Naive thymus-derived CD8-positive, alpha-beta T cell (primary cell): ENCODE measurements at places on chromosomes 2 and 18.

DNA sequence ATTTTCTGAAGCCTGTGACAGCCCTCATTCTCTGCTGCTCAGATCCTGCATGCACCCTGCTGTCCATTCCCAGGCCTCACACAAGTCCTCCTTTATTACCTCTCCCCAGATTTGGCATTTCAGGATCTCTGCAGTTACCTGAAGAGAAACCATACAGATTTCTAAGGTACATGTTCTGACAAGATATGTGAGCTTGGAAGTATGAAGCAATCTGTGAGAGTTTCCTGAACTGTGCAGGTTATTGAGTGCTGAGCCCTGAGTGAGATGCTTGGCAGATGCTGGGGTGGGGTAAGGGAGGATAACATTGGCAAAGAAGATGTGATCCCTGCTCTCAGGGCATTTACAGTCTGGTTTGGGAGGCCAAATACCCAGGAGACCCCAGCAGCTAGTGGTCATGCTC, 122.1 kb upstream of the STPG4 start:
- DNase-seq, result no peak

- DNase-seq, result no peak
Observed at GRCh38 chr2:180328795-180329422, 321.8 kb upstream of the CWC22 start.

DNA sequence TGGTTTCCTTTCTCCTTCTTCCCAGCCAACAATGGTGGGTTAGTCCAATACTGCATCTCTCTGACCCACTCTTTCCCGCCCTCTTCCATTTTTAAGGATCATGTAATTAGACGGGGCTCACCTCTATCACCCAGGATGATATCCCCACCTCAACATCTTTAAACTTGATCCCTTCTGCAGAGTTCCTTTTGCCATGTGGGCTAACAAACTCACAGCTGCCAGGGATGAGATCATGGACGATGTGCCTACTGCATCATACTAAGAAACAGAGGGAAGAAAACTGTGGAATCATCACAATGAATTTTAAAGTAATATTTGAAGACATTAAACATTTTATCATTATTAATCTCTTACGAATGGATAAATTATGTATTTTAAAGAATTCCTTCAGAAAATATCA, 183.5 kb downstream of the RDH14 start:
- no peak for DNase-seq

- DNase-seq, result no peak
Observed at GRCh38 chr18:3147935-3148554, 71.7 kb downstream of the MYOM1 start.

DNA sequence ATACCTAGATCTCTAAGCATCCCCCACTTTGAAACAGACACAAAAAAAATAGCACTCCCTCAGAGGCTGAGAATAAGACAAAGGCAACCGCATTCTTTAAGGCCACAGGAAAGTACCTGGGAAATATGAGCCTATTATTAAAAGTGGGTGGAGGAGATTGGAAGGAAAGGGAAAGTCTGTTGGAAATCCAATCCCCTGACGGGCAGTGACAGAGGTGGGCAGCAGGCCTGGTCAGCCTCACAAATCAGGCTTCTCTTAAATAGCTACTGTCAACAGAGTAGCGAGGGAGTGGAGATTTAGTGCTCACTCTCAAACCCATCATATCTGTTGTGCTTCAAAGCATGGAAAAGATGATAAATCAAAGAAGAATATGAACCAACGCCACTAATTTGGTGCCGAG, 324.4 kb downstream of the ALK start:
- DNase-seq, result no peak

DNA sequence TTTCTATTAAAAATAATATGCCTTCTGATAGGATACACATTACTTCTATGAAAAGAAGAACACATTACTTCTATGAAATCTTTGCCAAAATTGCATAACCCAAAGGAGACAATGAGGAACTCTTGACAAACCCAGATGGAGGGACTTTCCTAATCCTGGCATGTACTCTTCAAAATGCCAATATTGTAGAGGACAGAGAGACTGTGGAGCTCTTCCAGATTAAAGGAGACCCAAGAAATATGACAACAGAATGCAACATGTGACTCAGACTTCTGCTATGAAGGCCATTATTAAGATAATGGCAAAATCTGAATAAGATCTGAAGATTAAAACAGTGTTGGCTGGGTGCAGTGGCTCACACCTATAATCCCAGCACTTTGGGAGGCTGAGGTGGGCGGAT, 22.2 kb downstream of the SOWAHC start:
- no peak for DNase-seq

- no peak for DNase-seq
Observed at GRCh38 chr2:46051085-46051484, 246.1 kb upstream of the EPAS1 start.

GRCh38 chr2:114940785-114941458, 498.5 kb downstream of the DPP10 start:
- DNase-seq, result no peak

GRCh38 chr18:12399231-12399630, 8.5 kb upstream of the PRELID3A start:
- DNase-seq, result no peak

GRCh38 chr2:76027761-76028160, 317.0 kb upstream of the GCFC2 start:
- DNase-seq, result no peak

GRCh38 chr2:215283221-215283620, 28.6 kb upstream of the ATIC start:
- DNase-seq, result no peak

DNA sequence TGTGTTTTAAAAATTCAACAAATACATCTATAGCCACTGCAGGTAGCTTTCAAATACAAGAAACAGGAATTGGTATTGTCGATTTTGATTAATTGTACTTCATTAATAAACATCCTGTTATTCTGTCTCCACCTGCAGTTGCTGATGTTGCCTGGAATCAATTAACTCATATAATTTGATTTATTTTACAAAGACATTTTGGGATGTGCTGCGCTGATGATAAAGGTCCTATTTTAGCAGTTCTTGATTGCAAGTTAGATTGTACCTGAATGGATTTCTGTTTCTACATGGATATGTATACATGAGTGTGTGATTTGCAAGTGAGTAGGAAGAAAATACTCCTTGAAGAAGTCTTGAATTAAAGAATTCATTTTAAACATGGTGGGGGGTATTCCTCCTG, 605.3 kb downstream of the ARHGAP15 start:
- no peak for DNase-seq

DNA sequence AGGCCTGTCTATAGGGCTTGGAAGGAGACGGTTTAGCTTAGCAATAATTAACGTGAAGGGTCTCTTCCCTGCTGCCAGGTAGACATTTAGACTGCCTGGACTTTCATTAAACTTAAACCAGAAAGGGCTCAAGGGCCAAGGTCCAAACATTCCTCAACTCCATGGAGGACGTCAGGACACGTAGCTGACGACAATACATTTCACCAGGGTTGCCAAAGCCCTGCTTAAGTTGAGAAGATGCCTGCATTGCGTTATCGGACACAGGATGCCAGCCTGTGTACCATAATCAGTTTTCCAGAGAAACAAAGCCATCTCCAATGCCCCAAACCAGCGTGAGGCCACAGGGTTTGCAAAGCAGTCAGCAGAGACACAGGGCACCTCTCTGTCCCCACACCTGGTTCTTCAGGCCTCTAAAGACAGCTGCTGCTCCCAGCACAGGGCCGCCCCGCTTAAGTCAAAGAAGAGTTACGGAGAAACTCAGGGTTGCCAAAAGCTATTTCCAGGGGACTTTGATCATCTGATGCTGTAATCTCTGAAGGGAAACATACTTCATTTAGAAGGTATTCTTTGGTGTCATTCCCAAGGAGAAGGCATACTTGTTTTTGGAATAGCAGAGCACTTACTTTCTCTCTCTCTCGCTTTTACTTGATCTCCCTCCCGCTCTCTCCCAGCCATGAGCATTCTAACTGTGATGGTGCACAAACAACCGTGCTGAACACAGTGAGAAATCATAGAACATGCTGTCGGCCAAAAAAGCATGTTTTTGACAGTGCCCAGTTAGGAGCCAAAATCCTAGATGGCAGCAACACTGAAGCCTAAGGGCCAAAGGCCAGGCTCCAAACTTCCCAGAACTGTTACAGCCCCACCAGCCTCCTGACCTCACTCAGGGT, 46.0 kb downstream of the TTC32 start:
- no peak for DNase-seq

- DNase-seq, result no peak
Observed at GRCh38 chr2:191303140-191304005, 58.2 kb downstream of the MYO1B start.

- no peak for DNase-seq
Observed at GRCh38 chr2:99607454-99607853, 117.6 kb upstream of the REV1 start.

DNA sequence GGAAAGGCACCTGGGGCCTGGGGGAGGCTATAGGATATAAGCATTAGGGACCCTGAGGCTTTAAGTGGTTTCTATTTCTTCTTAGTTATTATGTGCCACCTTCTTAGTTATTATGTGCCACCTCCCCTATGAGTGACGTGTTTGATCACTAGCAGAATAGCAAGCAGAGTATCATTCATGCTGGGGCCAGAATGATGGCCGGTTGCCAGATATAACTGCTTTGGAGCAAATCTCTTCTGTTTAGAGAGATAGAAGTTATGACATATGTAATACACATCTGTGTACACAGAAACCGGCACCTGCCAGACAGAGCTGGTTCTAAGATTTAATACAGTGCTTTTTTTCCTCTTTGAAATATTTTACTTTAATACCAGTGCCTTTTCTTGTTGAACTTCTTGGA, 29.4 kb downstream of the LIPG start:
- no peak for DNase-seq

DNA sequence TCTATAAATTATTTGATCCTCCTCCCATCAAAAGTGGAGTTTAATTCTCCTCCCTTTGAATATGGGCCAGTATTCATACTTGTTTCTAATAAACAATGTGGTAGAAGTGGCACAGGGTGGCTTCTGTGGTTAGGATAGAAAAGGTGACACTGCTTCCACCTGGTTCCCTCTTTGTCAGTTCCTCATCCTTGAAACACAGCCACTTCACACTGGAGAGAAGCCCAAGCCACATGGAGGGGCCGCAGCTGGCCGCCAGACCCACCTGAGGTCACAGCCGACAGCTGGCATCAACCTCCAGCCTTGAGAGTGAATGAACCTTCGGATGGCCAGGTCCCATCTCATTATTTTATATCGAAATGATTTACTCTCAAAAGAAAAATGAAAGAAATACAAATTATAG, 27.5 kb upstream of the SLC66A3 start:
- DNase-seq, result no peak

GRCh38 chr18:76410660-76411417, 84.2 kb downstream of the ZNF516 start:
- DNase-seq, result no peak

GRCh38 chr2:8416001-8416571, 265.8 kb upstream of the ID2 start:
- no peak for DNase-seq

DNA sequence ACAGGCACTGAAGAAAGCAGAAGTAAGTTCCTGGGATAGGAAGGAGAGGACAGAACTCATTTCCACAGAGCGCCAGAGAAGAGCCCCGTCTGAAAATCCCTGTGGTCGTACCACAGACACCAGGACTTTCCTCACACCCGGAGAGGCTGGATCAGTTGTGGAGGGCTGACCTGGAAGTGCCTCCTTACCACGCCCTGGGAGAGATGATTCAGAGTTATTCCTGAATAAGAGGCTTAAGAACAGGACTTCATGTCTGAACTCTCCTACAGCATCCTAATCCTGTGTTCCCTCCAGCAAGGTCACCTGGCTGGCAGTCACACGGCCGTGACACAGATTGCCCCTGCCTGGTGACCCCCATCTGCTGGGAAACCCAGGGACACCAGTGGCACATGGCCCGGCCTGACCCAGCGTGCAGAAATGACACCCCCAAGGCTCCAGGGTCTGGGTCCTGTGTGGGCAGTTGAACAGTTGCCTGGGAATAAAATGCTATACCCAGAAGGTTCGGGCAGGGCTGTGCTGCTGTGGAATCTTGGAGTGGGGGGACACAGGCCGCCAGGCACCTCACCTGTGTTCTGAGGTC, 105.9 kb downstream of the PXDN start:
- no peak for DNase-seq

DNA sequence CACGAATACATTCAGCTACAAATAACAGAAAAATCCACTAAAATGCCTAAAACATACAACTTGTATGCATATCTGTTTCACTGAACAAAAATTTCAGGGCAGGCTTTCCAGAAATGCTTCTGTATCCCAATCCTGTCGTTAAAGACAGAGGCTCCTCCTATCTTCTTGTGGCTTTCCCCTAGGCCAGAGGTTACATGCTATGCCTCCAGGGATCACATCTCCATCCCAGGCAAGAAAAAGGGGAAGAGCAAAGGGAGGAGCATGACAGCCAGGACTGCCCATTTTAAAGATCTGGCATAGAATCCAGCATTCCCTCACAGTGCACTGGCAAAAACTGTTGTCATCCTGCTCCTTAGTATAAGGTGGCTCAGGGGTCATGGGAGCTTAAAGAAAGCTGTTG, 268.7 kb upstream of the SETBP1 start:
- DNase-seq, result no peak

- no peak for DNase-seq
Observed at GRCh38 chr2:228321015-228321414, 139.5 kb upstream of the SPHKAP start.

- no peak for DNase-seq
Observed at GRCh38 chr2:10087360-10087759, 7.1 kb upstream of the CYS1 start.

GRCh38 chr2:54586062-54586461, 129.9 kb downstream of the SPTBN1 start:
- peak; percentile 34 for DNase-seq

DNA sequence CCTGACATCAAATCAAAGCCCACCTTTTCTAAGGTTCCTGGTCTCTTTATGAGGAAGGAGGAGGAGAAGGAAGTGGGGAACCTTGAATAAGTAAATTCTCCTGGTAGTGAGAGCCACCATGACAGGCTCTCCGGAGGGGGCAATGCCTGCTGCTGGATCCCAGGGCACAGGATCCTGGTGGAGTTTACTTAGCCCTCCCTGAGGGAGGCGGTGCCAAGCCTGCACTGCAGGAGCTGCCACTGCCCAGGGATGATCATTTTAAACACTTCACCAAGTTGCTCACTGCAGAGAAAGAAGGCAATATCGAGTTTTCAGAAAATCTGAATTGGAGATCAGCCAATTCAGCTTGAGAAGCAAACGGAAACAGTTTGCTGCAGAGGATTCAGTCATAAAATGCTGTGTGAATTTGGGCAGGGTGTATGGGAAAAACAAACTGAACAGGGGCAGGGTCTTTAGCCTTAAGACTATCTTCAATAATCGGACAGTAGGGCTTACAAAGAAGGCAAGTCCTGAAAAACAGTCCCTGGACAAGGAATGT, 200.7 kb downstream of the RAD51AP2 start:
- DNase-seq, result no peak

- DNase-seq, result no peak
Observed at GRCh38 chr2:70520825-70521224, 32.8 kb downstream of the TGFA start.
